ENCODE measurements at places on chromosomes 12 and 14.

DNA sequence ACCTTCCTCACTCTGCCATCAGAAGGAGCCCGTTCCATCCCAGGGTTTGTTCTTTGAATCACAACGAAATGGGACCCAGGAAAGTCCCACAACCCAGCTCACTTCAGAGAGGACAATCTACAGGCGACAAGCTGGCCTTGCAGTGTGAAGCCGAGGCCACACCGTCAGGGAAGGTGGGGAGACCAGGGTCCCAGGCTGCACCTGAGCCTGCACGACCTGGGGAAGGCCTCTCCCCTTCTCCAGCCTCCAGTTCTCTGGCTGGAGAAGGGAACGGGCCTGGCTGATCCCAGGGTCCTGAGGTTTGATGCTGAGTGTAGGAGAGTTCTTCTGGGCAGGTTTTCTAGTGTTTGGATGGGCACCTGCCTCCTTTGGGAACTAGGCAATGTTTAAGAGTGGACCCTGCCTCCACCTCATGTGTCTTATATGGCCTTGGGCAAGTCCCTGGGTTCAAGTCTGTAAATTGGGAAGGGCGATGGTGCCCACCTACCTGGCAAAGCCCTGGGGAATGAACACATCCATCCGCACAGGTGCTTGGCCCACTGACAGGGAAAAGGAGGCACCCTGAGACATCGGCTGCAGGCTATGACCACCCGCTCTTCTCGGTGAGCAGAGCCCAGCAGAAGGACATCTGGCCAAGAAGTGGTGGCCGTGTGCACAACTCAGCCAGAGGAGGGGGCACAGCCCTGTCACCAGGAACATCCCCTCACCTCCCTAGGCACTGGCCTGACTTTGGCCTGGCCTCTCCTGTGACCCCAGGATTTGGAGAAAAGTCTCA, 77.9 kb upstream of the BCL11B start:
- no peak for DNase-seq

DNA sequence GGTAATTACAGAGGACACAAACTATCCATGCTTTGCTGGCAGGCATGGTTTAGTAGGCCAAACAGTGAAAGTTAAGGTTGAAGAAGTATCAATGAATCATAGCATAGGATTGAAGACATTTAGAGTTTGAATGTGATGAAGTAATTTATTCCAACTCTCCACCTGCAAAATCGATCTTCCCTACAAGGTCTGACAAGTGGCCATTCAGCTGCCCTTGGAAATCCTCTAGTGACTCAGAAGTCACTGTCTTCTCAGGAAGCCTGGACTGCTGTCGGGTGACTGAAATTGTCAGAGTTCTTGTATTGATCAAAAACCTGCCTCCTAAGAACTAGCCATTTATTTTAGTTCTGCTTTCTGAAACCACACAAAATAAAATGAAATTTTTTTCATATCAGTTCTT, 17.7 kb upstream of the STXBP6 start:
- DNase-seq = no peak

GRCh38 chr14:39266525-39266870, 32.8 kb downstream of the MIA2 start:
- peak; percentile 32 for DNase-seq

DNA sequence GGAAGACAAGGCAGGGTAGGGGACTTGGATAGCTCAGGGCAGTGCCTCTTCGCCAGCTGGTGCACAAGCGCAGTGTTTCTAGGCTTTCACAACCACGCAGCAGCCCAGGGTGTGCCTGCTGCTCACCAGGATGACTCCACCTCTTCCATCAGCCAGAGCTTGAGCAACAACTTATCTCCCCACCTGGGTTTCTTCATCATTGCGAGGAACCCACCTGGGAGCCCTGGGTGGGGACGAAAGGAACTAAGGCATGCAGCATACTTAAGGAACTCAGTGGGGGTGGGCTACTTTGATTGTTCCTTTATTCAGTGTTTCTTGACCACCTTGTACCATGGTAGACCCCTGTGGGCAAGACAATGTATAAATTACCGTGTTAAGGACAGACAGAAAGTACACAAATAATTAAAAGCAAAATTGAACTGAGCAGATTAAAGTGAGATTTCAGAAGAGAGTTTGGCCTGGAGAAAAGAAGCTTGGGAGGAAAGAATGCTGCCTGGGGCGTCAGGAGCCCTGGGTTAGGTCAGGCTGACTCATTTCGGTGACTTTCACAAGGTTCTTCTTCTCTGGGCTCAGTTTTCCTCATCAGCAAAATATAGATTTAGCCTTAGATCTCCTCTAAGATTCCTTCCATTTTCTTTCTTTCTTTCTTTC, 22.9 kb downstream of the KRT18 start:
- peak; percentile 58 for DNase-seq

DNA sequence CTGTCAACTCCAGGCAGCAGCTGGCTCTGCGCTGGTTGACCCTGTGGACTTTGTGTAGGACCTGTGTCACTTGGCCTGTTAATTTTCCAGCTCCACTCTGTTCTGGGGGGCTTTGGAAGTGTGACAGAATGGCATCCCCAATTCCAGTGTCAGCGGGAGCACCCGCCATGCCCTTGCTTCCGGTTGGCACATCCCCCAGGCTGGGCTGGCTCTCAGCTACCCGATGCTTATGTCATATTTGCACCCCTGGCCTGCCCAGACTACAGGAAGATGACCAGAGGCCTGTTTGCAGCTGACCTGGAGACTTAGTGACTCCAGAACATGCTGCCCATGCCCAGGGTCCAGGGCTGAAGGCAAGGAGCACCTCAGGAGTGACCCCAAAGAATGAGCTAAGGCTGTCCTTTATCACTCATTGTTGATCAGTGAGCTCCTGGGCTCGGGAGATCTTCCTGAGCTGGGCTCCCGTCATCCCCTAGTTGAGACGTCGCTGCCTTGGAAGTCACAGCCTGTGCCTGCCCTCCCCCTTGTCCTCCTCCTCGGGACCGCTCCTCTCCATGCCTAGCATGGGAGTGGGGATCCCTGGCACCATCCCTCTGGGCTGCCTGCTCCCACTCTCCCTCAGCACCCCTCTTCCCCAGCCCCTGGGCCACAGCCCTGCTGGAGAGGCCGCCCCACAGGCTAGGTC, 163.4 kb upstream of the RTL1 start:
- DNase-seq = no peak
